Non-pigmented ciliary epithelial cell (primary cell): ENCODE measurements at places on chromosomes 5 and 9.

- no peak for DNase-seq
These were observed 71.3 kb downstream of the HRH2 start for GRCh38 chr5:175728885-175729828.

DNA sequence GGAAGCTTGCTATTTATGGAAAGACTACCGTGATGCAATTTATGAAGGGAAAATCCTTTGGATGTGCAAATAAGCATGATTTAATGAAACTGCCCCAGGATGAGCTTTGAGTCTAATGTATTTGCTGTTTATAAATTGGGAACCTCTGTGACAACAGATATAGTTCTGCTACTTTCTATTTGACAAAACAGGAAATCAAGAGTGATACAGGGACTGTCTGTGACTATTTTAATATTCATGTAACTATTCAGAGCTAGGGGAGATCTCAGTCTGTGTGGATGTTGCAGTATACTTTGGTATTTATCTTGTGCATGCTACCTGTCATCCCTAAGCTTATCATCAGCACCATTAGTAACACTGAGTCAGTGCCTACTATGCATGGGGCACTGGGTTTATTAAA, 132.1 kb downstream of the PDZD2 start:
- DNase-seq, result no peak

DNA sequence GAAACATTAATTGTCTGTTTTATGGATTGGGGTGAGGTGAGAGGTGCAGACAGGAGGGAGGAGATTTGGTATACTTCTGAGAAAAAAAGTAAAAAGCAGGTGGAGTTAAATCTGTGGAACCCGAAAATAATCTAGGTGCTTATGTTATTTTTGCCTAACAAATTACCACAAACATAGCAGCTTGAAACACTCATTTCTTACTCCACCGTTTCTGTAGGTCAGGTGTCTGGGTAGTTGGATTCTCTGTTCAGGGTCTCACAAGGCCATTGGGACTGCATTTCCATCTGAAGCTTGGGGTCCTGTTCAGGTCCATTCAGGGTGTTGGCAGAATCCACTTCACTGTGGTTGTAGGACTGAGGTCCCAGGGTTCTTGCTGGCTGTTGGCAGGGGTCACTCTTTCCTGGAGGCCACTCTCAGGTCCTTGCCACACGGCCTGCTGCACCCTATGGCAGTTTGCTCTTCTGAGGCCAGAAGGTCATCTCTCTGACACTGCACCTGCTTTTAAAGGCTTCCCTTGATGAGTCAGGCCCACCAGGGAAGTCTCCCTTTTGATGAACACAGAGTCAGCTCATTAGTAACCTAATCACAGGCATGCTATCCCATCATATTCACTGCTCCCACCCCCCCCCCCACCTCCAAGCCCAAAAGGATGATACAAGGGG, 82.2 kb downstream of the TRIO start:
- DNase-seq, result no peak

GRCh38 chr5:174428895-174429294, 295.5 kb upstream of the MSX2 start:
- no peak for DNase-seq

- no peak for DNase-seq
These were observed 57.9 kb upstream of the ANKH start for GRCh38 chr5:14929293-14930065.

DNA sequence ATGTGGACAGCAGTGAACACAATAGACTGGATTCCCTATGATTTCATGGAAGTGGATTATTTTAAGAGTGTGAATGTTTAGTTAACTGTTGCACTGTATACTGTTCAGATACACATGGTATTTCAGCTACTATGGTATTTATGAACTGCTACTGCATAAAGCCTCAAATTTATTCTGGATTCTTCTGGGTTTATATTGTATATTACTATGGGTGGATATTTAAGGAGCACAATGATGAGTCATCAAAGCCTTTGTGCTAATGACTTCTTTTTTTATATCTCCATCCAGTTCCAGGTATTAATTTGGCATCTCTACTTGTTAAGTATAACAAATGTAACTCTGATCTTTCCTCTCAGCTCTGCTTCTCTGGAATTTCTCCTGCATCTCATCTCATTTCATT, 6.8 kb downstream of the KDM4C start:
- no peak for DNase-seq

GRCh38 chr5:109354761-109355160, 55.0 kb downstream of the PJA2 start:
- no peak for DNase-seq

DNA sequence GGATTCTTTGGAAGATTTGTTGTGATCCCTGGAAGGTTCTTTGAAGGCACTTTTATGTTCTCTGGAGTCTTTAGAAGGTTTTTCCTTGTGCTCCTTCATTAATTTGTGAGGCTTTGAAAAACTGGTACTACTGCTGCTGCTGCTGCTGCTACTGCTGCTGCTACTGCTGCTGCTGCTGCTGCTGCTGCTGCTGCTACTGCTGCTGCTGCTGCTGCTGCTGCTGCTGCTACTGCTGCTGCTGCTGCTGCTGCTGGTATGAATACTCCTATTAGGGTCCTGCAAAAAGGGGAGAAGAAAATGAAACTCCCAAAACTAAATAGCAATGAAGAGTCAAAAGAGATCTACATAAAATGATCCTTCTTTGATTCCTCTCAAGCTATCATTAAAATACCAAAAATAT, 208.1 kb downstream of the MLLT3 start:
- no peak for DNase-seq

- no peak for DNase-seq
These were observed 441.5 kb downstream of the RASEF start for GRCh38 chr9:82621447-82621846.

DNA sequence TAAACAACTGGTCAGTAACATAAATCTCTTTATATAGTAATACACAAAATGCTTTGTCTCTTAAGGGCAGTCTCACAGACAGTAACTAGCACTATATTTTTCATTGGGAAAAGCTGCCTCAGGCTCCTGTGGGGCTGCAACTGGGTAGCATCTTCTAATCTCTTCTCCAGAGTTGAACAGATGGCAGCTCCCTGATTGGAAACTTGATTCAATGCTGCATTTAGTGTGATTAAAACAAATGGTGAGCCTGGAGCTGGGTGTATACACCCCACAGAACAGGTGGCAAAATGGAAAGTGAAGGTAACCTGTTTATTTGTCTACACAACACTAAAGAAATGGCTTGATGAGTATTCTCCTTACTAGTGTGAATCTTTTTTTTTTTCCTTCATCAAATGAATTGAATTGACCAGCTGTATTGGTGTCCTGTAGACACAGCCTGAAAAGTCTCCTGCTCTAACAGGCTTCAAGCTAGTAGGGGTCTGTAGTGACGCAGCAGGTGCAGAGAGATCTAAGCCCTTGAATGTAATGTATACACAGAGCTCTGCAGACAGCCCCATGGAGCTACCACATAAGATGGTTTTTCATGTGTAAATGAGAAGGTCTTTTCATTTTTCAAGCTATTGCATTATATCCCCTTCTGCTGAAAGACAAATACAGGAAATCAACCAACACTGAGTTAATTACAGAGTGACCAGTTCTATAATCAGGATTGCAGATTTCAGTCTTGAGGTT, 43.3 kb downstream of the IZUMO3 start:
- no peak for DNase-seq
